ENCODE measurements at places on chromosomes 2 and 18. TPM values are rescaled to one million over a fixed set of nuclear protein-coding genes. Genes with fewer than 3 reads are reported as not detected.

The CTLA4 gene
- total RNA-seq = 0.08 TPM

The GRHL1 gene
- total RNA-seq = 4.7 TPM

The MATN3 gene
- 3.5 TPM for total RNA-seq

The LYG2 gene
- not detected for total RNA-seq

The GCG gene
- 0.31 TPM for total RNA-seq

The PLCD4 gene
- 12.9 TPM for total RNA-seq

The SCYGR4 gene
- total RNA-seq = not detected

The TOGARAM2 gene
- 0.44 TPM for total RNA-seq

The RAX gene
- total RNA-seq = not detected

The COL4A3 gene
- 0.18 TPM for total RNA-seq
